ENCODE measurements at places on chromosomes 7 and 10.

GRCh38 chr7:17844514-17845196, 95.6 kb downstream of the SNX13 start:
- DNase-seq: no peak

- no peak for DNase-seq
These were observed 38.4 kb downstream of the DNAJB12 start for GRCh38 chr10:72316386-72316700.

DNA sequence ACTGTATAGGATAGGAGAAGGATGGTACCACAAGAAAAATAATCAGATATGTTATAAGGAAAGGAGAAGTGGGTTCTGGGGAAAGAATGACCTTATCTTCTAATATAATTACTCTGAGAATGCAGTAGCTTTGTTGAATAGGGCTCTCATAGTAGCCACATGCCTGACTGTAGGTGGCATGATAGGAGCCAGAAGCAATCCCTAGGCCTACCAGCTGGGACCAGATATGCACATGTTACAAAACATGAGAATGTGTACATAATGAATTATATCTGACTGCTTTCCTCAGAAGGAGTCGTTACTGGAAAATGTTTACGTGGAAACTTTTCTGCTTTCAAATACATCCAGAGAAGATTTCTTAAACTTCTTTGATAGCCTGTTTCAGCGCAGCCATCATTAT, 53.2 kb upstream of the FAM3C start:
- no peak for DNase-seq

DNA sequence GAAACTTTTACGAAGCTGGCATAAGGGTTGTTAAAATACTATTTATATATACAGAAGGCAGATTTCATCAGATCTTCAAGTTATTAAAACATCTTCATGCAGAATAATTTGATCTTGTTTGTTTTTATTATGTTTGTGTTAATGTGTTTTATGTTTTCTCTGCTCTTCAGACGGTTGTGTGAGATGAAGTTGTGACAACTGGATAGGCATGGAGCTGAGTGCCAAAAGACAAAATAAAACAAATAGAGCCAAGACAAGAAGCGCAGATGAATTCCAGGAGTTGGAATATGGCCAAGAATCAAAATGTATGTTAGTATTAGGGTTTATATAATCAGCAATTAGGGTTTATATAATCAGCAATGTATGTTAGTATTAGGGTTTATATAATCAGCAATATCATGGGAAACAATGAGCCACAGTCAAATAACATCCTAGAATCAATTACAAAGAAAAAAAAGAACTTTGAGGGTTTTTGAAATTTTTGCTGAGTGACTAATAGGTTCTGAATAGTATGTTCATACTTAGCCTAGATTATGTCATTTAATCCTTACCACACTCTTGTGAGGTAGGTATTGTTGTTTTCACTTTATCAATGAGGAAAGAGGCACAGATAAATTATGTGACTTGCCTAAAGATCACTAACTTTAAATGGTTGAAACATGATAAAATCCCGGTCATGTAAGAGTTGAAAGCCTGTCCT, 488.0 kb upstream of the STEAP1 start:
- DNase-seq: no peak

- no peak for DNase-seq
These were observed 97.3 kb upstream of the MACROH2A2 start for GRCh38 chr10:69955211-69955805.

DNA sequence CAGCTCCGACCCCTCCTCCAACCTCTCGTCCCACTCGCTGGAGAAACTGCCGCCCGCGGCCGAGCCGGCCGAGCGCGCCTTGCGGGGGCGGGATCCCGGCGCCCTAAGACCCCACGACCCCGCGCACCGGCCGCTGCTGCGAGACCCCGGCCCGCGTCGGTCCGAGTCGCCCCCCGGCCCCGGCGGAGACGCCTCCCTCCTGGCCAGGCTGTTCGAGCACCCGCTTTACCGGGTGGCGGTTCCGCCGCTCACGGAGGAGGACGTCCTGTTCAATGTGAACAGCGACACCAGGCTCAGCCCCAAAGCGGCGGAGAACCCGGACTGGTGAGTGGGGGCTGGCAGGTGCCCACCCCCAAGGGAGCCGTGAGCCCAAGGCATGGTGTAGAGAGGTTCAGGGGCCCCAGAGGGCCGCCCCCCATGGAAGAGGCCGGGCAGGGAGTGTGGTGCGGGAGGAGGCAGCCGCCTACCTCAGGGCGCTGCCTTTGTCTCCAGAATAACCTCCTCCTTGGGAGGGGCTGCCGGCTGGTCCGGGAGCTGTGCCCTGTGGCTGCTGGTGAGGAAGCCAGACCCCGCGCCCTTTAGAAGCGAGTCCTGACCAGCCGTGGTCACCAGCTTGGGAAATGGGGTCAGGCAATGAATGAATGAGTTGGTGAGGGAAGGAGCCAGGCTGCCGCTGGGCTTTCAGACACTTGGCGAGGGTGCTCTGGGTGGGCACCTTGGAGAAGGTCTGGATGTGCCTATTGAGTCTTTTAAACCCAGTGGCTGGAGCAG, 1.3 kb downstream of the FAM20C start:
- no peak for DNase-seq

DNA sequence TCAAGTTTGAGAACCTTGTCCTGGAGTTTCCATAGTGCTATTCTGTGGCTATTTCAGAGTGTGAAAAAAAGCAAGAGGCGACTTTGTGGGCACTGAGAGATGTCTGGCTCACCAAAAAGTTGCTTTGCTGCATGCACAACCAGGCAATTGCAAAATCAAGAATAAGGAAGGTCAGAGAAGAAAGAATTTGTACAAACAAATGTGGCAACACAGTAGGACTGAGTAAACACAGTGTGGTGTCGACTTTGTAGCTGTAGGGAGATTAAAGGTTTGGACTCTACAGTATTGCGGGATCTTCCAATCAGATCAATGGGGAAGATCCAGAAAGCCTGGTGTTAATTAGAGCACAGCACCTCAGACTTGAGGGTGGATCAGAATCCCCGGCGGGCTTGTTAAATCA, 88.1 kb upstream of the PLPP4 start:
- DNase-seq: no peak

All from activated CD4-positive, alpha-beta memory T cell treated with anti-CD3 and anti-CD28 coated beads, Interleukin-2, amount 10 ng/mL, durations not matched to agents 7 days and 5 days (primary cell).